Stimulated activated CD4-positive, alpha-beta T cell treated with anti-CD3 and anti-CD28 coated beads, Interleukin-12 subunit alpha, Interleukin-12 subunit beta, amount 100 ng/mL, for 48 hours (primary cell): ENCODE measurements at places on chromosomes 12 and 14.

DNA sequence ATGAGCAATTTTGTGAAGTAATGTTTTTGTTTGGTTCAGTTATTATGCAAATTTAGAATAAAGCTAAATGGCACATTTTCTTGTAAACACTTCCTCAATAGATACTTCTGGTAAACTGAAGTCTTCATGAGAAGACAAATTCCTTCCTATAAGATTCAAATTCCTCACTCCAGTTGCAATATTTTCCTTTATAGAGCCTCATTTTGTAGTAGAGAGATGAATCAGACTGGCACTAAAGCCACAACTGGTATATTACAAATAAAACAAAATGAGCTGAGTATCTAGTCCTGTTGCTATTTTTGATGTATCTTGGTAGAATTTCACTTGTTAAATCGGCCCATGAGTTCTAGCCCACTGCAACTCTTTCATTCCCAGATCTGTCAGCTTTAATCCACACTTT, 5.5 kb downstream of the LGR5 start:
- DNase-seq: no peak

- DNase-seq: no peak
These were observed 153.8 kb downstream of the MED13L start for GRCh38 chr12:116123451-116124258.

DNA sequence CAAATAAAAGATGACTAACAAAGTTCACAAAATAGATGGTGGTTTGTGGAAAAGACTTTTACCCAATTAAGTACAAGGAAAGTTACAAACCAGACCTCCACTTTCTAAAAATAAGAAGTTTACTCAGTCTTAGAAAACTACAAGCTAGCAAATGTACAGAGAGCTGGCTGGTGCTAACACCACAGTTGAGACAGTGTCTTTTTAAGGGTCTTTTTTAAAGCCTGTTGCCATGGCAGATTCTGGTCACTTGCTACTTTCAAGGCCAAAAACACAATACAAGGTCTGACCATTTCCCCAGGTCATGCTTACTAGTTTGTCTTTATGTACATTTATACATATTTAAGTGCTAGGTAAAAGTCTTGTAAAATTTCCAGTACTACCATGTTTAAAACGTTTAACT, 2.4 kb downstream of the BTG1 start:
- no peak for DNase-seq

DNA sequence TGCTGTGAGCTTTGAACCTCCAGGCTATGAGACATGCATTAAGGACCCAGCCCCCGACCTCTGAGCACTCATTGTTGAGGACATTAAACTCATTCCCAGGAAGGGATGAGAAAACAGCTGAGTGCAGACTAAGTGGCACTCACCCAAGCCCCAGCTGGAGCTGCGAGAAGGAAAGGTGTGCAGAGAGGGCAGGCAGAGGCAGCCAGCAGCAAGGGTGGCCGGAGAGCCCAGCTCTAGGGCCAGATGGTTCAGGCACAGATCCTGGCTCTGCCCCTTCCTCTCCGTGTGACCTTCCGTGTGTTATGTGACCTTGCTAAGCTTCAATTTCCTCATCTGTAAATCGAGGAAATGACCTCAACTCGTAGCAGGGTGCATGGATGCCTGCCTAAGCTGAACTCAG, 3.7 kb downstream of the TSPAN11 start:
- DNase-seq: no peak

GRCh38 chr14:99659333-99659741, 14.4 kb downstream of the HHIPL1 start:
- no peak for DNase-seq

DNA sequence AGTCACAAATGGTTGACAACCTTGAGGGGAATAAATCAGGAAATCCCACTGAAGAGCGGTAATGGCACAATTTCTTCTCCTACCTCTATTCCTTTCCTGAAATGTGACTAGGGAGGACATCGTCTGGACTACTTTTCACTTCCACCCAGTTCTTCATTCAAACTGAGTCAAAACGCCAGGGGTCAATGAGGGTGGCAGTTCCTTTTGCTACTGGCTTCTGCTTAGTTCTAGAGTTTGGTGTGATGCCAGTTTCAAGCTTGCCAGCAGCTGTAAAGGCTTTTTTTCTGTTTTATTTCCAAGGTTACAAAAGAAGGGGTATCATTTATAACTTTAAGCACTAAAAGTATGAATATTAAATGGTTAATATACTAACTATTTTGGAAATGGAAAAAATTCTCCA, 286.5 kb downstream of the SOX5 start:
- no peak for DNase-seq

DNA sequence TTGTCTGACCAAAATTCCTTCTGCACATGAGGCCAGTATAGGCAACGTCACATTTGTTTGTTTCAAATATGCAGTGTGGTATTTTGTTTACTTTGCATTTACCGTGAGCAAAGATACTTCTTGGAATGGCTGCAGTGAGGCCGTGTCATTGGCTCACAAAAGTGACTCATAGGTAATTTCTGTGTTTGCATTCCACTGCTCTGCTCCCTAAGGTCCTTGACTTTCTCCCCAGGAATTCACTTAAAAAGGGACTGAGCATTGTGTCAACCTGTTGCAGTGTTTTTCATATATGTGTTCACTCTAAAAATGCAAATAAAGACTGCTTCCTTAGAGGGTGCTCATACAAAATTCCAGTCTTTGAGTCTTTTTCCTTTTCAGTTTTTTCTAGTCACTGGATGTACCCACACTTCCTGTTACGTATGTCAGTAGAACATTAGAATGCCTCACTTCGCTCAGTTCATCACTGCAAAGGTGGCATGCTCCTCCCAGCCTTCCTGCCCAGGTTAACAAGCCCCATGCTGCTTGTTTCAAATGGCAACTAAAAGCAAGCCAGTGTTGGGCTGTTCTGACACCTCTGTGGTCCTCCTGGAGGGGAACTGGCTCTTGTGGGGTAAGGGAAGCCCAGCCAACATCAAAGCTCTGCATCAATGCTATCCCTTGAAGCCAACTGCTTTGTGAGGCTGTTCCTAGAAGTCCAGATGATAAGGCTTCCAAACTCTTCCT, 9.1 kb downstream of the C12orf76 start:
- no peak for DNase-seq
